ENCODE measurements at places on chromosomes 4 and X.

DNA sequence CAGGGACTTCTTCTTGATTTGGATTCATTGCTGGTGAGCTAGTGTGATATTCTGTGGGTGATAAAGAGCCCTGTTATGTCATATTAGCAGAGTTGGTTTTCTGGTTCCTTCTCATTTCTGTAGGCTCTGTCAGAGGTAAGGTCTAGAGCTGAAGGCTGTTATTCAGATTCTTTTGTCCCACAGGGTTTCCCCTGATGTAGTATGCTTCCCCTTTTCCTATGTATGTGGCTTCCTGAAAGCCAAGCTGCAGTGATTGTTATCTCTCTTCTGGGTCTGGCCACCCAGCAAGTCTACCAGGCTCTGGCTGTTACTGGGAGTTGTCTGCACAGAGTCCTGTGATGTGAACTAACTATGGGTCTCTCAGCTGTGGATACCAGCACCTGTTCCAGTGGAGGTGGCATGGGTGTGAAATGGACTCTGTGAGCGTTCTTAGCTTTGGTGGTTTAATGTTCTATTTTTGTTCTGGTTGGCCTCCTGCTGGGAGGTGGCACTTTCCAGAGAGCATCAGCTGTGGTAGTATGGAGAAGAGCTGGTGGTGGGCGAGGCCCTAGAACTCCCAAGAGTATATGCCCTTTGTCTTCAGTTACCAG is 373.7 kb downstream of the AR start:
- no peak for DNase-seq

GRCh38 chr4:109571494-109571893 is 11.4 kb downstream of the MCUB start:
- DNase-seq = no peak

DNA sequence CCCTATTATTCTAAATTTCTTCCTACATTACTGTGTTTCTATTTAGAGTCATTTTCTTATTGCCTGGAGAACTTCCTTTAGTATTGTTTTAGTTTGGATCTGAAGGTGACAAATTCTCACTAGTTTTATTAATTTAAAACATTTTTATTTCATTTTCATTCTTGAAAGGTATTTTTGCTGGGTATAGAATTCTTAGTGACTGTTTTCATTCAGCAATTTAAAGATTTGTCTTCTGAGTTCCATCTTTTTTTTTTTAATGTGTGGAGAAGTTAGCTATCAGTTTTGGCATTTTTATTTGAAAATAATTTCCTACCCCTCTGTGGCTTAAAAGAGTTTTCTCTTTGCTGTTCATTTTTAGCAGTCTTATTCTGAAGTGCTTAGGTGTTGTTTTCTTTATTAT is 169.2 kb downstream of the FRAS1 start:
- no peak for DNase-seq

- no peak for DNase-seq
Measured at GRCh38 chrX:114717921-114718320, 134.0 kb downstream of the HTR2C start.

- DNase-seq = no peak
Measured at GRCh38 chrX:153454901-153455550, 9.2 kb upstream of the TREX2 start.

GRCh38 chr4:27278615-27279375 is 418.2 kb downstream of the STIM2 start:
- no peak for DNase-seq

DNA sequence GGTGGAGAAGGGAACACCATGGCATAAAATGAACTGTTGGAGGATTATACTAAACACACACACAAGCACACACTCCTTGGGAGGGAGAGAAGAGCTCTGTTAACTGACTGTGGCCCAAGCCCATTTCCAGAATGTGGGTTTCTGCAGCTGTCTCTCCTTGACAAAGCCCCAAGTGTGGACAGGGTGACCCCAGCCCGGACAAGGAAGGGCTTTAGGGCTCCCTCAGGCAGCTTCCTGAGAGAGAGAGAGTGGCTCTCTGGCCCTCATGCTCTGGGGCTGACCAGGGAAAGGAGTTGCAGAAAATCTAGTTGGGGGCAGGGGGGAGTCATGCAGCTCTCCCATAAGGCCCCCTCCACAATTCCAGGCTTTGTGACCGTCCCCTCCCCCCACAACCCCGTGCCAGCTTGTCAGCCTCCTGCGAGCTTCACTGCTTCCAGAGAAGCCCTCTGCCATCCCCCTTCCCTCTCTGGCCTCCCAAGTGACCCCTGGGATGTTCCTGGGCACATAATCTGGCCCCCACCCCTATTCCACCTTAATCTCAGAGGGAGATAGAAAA is 590 bp downstream of the ARHGEF9 start:
- DNase-seq = no peak
